ENCODE measurements at places on chromosomes 13 and 19. TPM values are rescaled to one million over a fixed set of nuclear protein-coding genes. Genes with fewer than 3 reads are reported as not detected.
A peak's percentile ranks its signal among the peaks of the same experiment; 100 is the strongest.

The PEX11G gene
- 6.7 TPM for total RNA-seq

DNA sequence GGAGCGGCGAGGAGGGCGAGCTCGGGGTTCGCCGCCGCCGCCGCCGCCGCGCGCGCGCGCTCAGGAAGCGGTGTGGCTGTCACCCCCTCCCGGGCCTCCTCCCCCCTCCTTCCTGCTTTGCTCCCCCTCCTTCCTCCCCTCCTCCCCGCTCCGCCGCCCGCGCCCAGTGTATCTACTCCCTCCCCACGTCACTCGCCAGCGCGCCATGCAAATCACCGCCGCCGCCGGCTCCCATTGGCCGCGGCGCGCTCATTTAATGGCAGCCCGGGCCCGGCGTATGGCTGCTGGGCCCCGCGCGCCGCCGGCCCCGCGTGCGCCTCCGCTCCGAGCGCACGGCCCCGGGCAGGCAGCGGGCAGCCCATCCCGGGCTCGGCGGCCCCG lies 335 bp upstream of the SOX1 start:
- H3K4me1 ChIP-seq = peaks cover 17% of the 10 kb centered on the region
- no peaks in the 10 kb centered on the region for H3K36me3 ChIP-seq
- no peak overlapping the region for H3K27ac ChIP-seq
- H3K4me3 ChIP-seq = peak overlapping the region; percentile 40

- no peak for DNase-seq
- peaks cover 4% of the 10 kb centered on the region for H3K27me3 ChIP-seq
- no peak overlapping the region for H3K27ac ChIP-seq
- no peak overlapping the region for H3K4me3 ChIP-seq
- no peaks in the 10 kb centered on the region for H3K36me3 ChIP-seq
- H3K4me1 ChIP-seq = no peaks in the 10 kb centered on the region
These were observed 22.1 kb upstream of the TNFSF14 start for GRCh38 chr19:6692027-6692426.

The CHST8 gene
- not detected for total RNA-seq

DNA sequence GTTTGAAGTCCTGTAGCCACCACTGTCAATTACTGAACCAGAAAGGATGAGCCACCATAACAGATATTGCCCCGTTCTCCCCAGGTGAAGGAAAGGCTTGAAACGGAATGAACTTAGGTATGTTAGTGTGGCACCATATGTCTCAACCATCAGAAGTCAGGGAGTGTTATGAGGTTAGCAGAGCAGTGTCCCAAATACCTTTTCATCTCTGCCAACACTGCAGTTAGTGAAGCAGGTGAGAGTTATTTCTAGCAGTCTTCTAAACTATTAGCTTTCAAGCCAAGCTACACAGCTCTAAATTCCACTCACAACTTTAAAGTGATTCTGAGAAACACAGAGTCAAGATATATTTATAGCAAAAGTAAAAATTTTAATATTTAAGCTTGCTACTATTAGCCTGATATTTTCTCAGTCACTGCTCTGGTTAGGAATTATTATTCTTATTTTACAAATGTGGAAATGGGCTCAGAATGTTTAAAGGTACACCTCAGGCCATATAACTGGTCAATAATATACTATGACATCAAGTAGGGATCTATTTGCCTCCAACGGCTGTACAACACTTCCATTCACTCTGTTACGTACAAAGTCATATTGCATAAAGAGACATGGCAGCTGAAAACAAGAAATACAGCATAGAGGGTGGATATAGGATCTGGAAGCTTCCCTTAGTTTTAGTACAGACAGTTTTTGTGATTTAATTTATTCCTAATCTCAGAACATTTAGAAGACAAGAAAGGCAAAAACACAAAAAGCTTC lies 1527.1 kb upstream of the PRR20A start:
- no peak overlapping the region for H3K4me3 ChIP-seq
- H3K27ac ChIP-seq = no peak overlapping the region
- H3K36me3 ChIP-seq = no peaks in the 10 kb centered on the region
- H3K27me3 ChIP-seq = no peaks in the 10 kb centered on the region

DNA sequence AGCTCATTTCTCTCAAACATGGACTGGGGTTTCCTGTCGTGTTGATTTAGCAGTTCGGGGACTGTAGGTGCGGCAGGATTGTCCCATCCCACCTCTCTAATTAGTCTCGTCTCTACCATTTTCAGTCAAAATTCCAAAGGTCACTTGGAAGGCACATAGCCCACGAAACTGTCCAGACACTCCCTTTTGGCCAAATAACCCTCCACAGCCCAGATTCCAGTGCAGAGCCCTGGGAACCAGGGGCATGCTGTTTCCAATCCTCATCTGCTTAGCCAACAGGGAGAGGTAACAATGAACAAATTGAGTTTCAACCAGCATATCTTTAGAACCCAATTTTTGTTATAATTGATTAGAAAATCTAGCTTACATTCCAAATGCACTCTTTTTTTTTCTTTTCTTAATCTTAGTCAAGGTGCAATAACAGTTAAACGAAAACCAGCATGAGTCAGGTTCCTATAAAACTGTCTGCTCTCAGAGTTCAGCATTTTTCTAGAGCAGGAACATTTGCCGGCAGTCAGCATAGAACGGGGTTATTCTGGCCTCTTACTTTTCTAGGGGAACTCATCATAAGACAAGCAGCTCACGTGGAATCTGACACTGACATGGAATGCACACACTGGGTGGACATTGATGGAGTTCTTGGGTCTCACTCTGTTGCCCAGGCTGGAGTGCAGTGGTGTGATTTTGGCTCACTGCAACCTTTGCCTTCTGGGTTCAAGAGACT lies 14.4 kb upstream of the CEBPA start:
- no peaks in the 10 kb centered on the region for H3K36me3 ChIP-seq
- H3K27ac ChIP-seq = no peak overlapping the region
- DNase-seq = no peak
- H3K4me1 ChIP-seq = no peaks in the 10 kb centered on the region

DNA sequence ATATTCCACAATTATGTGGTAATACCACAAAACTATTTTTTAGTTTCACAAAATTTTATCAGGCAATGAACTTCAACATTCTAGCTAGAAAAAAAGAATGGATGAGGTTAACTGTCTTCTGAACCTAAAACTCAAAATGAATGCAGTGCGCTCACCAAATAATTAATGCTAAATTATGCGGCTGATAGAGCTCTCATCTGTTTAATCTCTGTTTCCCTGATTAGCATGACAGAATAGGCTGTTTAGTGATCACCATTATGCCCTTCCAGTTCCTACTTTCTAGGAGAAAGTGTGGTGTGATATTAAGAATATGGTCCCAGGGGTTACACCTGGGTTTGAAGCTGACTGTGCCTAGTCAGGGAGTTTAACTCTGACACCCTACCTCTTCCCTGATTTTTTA lies 42.8 kb upstream of the POSTN start:
- H3K4me1 ChIP-seq = no peaks in the 10 kb centered on the region
- no peaks in the 10 kb centered on the region for H3K36me3 ChIP-seq
- no peaks in the 10 kb centered on the region for H3K27me3 ChIP-seq
- H3K4me3 ChIP-seq = no peak overlapping the region
